ENCODE measurements at places on chromosomes 1 and 21. TPM values are rescaled to one million over a fixed set of nuclear protein-coding genes. Genes with fewer than 3 reads are reported as not detected.

DNA sequence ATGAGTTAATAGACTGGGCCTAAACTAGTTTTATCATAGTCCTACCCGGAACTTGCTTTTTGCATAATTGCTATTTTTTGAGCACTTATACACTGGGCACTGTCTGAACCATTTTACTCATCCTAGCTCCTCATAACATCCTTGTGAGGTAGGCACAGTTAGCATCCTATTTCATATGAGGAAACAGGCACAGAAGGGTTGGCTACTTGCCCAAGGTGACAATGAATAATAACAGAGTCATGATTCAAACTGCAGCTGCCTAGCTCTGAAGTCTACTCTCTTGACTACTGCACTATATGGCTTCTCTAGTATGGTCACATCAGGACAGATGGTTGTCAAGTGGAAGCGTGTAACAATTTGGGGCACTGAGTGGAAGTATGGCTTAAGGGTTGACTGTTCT, 18.2 kb upstream of the RC3H1 start:
- DNase-seq, result no peak

- no peak for DNase-seq
Measured at GRCh38 chr1:27528818-27529703, 39.1 kb upstream of the WASF2 start.

- DNase-seq, result no peak
Measured at GRCh38 chr1:48221122-48221521, 1.4 kb upstream of the SLC5A9 start.

DNA sequence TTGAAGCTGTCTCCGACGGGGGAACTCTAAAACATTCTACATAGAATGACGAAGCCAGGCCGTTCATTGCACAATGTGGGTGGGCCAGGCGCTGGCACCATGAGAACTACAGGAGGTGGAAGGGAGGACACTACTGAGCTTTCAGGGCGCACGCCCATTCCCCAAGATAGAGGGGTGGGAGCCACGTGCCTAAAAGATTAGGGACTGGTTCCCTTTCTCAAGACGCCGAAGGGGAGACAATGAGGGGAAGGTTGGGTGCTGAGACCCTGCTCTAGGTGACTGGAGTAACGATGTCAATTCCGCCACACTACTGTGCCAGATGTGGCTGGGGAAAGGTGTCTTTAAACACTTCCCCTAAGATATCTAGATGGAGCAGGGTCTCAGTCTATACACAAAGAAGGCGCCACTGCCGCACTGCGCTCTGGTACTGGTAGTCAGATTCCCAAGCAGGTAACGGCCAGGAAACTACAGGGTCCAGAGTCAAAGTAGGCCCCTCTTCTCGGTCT, 782 bp downstream of the CSDE1 start:
- peak; percentile 87 for DNase-seq

- DNase-seq, result no peak
Measured at GRCh38 chr1:183896466-183897048, 91.6 kb downstream of the RGL1 start.

- no peak for DNase-seq
Measured at GRCh38 chr1:41660570-41661427, 176.3 kb upstream of the EDN2 start.

- DNase-seq, result no peak
Measured at GRCh38 chr1:9420835-9421532, 118.3 kb upstream of the SLC25A33 start.

GRCh38 chr1:63148825-63149645, 173.3 kb upstream of the FOXD3 start:
- no peak for DNase-seq

- DNase-seq, result no peak
Measured at GRCh38 chr1:18647681-18648214, 17.1 kb downstream of the PAX7 start.

DNA sequence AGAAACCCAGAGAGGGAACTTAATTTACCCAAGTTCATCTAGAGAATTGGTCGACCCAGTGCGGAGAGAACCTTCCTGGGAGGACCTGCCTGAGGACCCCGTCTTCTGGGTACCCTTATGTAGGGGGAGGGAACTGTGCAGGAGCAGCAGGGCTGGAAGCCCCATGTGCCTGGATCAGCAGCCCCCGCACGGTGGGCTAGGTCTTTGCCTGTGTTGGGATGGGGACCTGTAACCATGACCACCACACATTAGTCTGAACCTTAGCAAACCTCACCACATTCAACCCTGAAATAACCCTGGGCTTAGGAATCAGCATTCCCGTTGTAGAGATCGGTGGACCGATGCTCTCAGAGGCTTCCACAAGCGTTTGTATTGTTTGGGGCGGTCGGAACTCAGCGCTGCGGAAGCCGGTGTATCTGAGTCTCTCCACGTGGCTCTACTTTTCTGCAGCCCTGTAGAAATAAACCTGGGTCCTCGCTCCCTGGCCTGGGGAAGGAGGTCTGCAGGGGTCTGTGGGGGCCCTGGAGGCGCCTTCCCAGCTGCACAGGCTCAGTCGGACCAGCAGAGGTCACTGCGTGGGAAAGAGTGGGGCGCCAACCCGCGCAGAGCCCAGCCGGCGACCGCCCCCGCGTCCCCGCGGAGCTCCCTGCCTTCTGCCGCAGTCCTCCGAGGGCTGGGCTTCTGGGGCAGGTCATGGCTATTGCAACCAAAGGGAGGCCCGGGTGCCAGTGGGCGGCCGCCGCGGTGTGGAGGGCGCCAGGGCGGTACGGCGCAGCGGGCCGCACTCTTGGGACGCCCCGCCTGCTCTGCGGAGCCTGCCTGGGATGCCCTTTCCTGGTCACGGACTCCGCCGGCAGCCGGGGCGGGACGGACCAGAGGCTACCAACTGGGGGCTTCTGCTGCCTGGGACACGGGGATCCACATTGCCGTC, 36.2 kb upstream of the KCNA10 start:
- peak; percentile 86 for DNase-seq

GRCh38 chr1:64161357-64161941, 42.0 kb upstream of the UBE2U start:
- DNase-seq, result no peak

GRCh38 chr21:45078877-45079281, 4.5 kb downstream of the ADARB1 start:
- DNase-seq, result no peak

GRCh38 chr1:175539986-175540385, 203.4 kb downstream of the TNR start:
- no peak for DNase-seq

GRCh38 chr1:241590719-241591118, 49.5 kb downstream of the CHML start:
- DNase-seq, result no peak

DNA sequence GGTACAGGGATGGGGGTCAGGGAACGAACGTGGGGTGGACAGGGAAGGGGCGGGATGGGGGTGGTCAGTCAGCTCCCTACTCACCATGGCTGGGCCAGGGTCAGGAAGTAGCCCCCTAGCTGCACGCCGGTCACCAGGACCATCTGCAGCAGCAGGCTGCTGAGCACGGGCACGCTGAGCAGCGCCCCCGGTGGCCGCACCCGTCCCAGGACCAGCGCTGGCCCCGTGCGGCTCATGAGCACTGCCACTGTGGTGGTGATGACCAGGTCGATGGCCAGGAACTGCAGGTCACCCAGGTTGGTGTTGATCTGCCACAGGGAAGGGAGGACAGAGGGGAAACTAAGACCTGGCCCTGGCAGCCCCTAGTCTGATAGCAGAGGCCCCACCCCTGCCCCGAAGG, 6.5 kb upstream of the MFAP2 start:
- no peak for DNase-seq

GRCh38 chr1:231093156-231093922, 53.3 kb upstream of the FAM89A start:
- DNase-seq, result no peak

DNA sequence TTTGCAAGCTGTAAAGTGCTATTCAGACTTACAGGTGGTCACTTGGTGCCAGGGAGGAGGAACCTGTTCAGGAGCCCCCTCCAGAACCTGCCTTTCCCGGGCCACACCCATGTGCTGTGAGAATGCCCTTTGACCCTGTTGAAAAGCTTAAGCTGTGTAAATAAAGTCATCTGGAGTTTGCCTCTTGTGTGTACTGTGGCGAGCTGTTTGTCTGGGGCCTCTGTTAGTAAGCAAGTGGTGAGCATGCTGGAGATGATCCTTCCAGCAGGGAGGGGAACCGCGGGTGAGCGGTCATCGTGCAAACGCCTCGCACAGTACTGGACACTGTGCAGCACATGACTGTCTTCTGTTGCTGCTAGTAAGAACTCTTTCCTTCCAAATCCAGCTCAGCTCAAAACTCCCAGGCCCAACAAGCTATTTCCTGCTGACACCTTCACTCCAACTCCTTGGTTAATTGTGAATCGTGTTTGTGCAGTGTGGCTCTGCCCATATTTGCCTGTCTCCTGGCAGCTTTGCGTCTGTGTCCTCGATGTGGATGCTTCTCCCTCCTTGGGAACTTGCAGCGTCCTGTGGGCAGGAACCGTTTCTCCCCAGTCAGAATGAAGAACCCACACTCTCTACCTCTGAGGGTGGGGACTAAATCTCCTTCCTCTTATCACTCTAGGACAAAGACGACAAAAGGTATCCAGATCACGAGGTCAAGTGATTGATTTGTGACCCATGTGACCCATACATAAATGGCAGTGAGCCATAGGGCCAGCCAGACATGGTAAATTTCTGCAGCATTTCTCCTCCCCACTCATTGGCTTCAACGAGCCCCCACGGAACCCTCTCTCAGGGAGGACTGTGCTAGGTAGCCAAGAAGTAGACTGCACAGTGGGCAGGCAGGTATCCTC, 13.9 kb upstream of the BTG2 start:
- DNase-seq, result no peak

DNA sequence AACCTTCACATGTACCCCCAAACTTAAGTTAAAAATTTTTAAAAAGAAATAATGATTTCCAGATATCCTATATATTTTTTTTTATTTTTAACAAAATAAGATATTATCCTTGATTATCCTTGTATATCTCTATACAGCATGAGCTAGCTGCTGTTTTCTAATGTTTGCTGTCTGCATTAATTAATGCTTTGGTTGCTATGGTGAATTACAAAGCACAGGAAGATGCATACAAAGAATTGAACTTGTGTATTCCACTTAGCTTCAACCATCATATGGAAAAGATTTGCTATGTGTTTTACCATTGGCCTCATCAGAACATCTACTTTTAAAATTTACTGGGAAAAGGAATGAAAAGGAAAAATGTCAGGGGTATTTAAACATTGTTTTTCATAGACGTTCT, 35.4 kb downstream of the VPS45 start:
- DNase-seq, result no peak

DNA sequence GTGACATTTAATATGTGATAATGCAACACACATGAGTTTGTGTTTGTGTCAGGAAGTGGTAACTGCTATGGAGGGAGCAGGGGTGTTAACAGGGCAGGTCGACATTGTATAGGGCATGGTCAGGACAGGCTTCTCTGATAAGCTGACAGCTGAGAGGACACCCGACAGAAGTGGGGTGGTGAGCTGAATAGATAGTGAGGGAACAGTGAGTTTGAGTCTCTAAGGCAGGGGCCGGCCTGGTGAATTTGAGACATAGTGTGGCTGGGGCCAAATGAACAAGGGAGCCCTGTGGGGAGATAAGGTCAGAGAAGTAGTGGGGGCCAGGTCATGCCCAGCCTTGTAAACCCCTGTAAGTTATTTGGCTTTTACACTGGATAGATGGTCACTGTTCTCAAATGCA, 217.4 kb upstream of the KIAA0040 start:
- no peak for DNase-seq

- no peak for DNase-seq
Measured at GRCh38 chr1:221066351-221067001, 187.2 kb downstream of the HLX start.

DNA sequence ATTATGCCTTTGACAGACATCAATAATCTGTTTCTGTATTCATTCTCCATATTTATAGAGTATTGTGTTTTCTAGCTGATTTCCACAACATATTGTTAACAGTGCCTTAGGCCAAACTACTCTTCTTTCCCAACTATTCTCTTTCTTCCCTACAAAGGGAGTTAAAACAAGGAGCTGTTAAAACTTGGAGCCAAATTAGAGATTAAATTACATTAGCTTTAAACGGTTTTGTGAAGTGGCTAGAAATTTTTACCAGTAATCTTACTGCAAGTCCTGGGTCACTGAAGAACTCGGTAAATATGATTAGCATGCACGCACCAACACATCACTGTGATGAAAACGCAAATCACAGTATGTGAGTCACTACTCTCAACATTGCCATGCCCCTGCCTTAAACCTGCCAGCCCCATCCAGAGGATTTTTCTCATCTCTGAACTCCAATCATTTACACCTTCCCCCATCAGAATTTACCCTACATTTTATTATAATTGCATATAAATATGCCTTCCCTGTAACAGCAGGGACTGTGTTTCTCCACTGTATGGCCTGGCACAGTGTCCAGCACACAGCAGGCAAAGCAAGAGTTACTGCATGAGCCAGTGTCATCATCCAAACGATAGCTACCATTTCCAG, 1.5 kb upstream of the PRDX6 start:
- no peak for DNase-seq

DNA sequence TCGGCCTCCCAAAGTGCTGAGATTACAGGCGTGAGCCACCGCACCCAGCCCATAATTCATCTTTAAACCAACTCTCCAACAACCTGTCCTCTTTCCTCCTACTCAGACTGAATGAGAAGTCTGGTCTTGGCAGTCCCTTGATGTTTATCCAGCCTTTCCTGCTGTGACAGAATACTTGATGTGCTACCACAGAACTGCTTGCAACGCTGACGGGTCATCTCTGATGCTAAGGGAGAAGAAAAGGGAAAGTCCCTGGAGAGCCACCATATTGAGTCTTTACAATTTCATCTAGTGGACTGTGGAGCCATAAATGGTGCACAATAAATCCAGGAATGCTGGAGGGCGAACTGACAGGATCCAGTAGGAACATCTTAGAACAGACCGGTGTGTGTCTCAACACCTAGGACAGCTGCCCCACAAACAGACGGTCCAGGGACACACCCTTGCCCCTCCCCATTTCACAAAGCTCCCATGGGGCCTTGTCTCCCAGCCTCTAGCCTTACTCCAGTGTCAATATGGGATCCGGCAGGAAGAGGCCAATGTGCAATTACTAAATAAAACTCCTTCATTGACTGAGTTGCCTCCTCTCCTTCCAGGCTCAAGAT, 30.7 kb downstream of the JAK1 start:
- no peak for DNase-seq

- DNase-seq, result no peak
Measured at GRCh38 chr1:184881941-184882913, 92.1 kb downstream of the NIBAN1 start.

- no peak for DNase-seq
Measured at GRCh38 chr1:221573756-221574155, 168.1 kb downstream of the DUSP10 start.

The S1PR1 gene
- 163 TPM for total RNA-seq

The C1orf226 gene
- 0.68 TPM for total RNA-seq

The NECAP2 gene
- 137 TPM for total RNA-seq

The APCS gene
- not detected for total RNA-seq

The KRTAP19-1 gene
- total RNA-seq, result not detected

The FAM3B gene
- total RNA-seq, result 0.79 TPM

All from spleen (tissue), 13 donors.